ENCODE measurements at places on chromosomes 7 and 10. TPM values are rescaled to one million over a fixed set of nuclear protein-coding genes. Genes with fewer than 3 reads are reported as not detected.

FAM25A gene
- not detected for total RNA-seq

TRIM56 gene
- 24.4 TPM for total RNA-seq

BUB3 gene
- 81.7 TPM for total RNA-seq

LIPM gene
- total RNA-seq, result not detected

DGKI gene
- total RNA-seq, result 6.3 TPM

DNA sequence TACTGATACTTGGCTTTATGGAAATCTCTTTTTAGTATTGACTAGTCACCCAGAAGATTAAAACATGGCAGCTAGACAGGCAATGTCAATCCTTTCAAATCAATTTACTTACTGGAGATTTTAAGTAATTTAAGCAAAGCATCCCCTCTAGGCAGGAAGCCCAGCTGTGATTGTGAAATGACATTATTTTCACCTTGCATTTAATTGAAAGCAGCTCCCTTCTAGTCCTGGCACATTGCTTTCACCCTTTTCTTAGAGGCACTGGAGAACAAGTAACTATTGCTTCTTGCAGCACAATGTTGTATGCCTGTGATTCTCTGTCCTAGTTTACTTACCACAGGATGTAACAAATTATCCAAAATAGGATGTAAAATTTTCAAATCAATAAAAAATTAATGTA is 13.3 kb downstream of the ST7 start:
- no peaks in the 10 kb centered on the region for H3K4me1 ChIP-seq
- H3K27me3 ChIP-seq, result no peaks in the 10 kb centered on the region
- no peak overlapping the region for H3K4me3 ChIP-seq

DNA sequence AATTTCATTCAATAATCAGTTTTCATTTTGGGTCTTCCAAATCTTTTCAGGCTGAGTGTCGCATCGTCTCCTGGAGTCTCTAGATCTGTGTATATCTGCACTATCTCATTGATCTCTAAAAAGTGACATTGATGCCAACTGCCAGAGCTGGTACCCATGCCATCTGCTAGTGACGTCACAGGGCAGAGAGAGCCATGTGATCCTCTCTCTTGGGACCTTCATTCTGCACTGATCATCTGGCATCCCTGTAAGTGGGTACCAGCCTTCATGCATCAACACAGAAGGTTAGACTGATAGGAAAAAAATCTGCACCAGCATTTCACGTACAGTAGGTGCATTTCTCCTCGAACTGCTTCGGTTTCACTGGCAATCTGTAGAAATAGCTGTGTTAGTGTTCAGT is at the start of gene NEUROD6:
NEUROD6 (minus strand) TSS at position 124 of the 400 bp plus-strand sequence. CDS start 1,458 bp downstream, outside the sequence.
- no peaks in the 10 kb centered on the region for H3K4me1 ChIP-seq
- H3K4me3 ChIP-seq, result no peak within 1 kb of the TSS
- H3K36me3 ChIP-seq, result no peaks in the 10 kb centered on the region
- no peak within 1 kb of the TSS for H3K27ac ChIP-seq
- peaks cover 25% of the 10 kb centered on the region for H3K27me3 ChIP-seq

GRCh38 chr10:96830511-96831199 is 1.4 kb upstream of the LCOR start:
- H3K4me1 ChIP-seq, result peaks cover 13% of the 10 kb centered on the region
- no peaks in the 10 kb centered on the region for H3K36me3 ChIP-seq
- H3K4me3 ChIP-seq, result no peak overlapping the region
- peak; percentile 39 for DNase-seq
- no peak overlapping the region for H3K27ac ChIP-seq

DNA sequence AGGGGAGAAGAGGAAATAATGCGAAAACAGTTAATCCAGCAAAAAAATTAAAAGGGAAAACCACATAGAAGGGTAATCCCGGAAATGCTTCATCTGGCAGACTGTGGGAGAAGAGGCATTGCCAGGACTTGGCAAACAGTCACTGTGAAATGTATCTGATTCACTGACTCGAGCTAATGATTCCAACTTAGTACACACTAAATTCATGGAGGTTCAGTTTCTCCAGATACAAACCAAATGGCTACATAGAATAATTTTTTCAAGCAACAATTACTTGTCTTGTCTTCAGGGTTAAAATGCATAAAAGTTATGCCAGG is 36.4 kb downstream of the GDI2 start:
- H3K27me3 ChIP-seq, result no peaks in the 10 kb centered on the region
- peak; percentile 78 for DNase-seq
- H3K36me3 ChIP-seq, result peaks cover 15% of the 10 kb centered on the region
- no peak overlapping the region for H3K4me3 ChIP-seq

GRCh38 chr7:73967832-73968290 is 60.1 kb upstream of the ELN start:
- H3K27me3 ChIP-seq, result peaks cover 2% of the 10 kb centered on the region
- no peaks in the 10 kb centered on the region for H3K4me1 ChIP-seq
- DNase-seq, result no peak

GRCh38 chr7:105261689-105262088 is 127.0 kb downstream of the SRPK2 start:
- DNase-seq, result no peak
- no peaks in the 10 kb centered on the region for H3K36me3 ChIP-seq
- H3K27me3 ChIP-seq, result no peaks in the 10 kb centered on the region
- H3K27ac ChIP-seq, result no peak overlapping the region
- H3K4me1 ChIP-seq, result peaks cover 6% of the 10 kb centered on the region

- H3K36me3 ChIP-seq, result no peaks in the 10 kb centered on the region
- no peak for DNase-seq
- no peaks in the 10 kb centered on the region for H3K27me3 ChIP-seq
Measured at GRCh38 chr7:16929146-16929762, 47.5 kb upstream of the AGR3 start.

DNA sequence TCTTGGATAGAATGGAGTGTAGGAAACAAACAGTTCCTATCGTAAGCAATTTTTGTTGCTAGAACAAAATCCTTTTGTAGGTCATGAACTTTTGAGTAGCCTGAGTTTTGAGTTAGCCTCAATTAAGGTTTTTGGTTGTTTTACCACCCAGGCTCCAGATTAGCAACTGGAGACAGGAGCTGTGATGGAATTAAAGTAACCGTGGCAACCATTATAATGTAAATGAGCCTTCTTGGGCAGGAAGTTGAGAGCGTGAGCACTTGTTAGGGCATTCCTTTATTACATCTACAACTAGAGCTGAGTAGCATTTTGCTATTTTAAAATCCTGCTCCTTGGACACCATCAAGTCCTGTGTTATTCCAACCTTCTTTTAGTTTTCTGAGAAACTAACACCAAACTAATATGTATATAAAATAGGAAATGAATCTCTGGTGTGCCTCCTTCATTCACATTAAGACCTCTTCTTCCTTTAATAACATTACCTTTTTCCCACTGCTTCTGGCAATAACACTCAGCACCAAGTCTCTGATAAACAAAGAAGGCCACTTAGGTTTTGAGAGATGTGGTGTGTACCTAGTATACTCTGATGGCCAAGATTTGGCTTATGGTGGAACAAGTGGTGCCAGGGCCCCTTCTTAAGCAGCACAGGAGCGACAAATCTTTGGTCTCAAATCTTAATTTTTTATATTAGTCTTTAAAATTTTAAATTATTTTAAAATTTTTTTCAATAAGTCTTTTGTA is 34.0 kb downstream of the AHCYL2 start:
- no peaks in the 10 kb centered on the region for H3K27me3 ChIP-seq
- H3K4me1 ChIP-seq, result no peaks in the 10 kb centered on the region
- no peak overlapping the region for H3K4me3 ChIP-seq

DNA sequence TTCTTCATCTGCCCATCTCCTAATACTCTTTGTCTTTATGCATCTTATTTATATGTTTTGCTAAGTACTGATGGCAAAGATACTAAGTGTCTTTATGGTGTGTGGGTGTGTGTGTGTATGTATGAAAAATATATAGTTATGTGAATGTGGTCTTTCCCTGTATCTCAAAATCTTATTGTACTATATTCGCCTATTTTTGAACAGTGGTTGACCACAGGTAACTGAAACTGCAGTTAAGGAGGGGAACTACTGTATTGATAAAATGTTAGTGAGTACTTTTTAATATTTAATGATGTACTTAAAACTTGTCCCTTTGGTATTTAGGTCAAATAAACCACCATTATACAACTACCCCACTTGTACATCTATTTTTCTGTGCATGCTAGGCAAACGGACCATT is 85.9 kb downstream of the ADD3 start:
- no peaks in the 10 kb centered on the region for H3K36me3 ChIP-seq
- H3K4me3 ChIP-seq, result no peak overlapping the region
- H3K27ac ChIP-seq, result no peak overlapping the region
- DNase-seq, result no peak
- H3K4me1 ChIP-seq, result peaks cover 5% of the 10 kb centered on the region
- H3K27me3 ChIP-seq, result no peaks in the 10 kb centered on the region

DNA sequence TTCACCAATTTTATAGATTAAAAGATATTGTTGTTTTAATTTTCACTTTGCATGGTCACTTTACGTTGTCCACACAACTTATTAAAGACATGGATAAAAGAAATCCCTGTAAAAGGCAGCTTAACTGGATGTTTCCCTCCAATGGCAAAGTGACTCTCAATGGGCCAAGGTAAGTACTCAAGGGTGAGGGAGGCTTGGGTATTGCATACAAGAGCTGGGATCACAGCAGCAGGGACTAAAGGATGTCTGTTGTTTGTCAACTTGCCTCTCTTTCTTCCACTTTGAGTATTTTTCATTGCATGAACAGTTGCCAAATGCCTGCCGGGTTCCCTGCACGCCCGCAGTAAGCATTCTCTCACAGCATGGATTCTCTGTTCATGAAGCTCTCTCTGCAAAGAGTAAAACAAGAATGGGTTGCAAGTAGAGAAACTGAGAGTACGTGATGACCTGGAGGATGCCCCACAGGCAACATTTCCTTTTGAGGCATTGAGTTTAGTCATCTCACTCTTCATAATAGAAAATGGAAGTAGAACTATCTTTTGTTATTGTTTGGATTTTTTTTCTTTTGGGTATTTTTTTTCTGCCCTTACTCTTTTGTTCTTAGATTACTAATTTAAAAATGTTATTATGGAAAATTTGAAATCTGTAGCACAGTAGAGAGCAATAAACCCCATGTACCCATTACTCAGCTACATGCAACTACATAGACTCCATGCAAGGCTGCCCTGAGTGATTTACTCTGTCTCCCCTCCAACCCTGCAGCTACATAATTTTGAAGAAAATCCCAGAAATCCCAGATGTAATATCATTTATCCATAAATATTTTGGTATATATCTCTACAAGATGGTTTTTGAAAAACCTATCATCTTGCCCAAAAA is 26.3 kb downstream of the GPR141 start:
- H3K27me3 ChIP-seq, result no peaks in the 10 kb centered on the region
- no peaks in the 10 kb centered on the region for H3K36me3 ChIP-seq
- no peak overlapping the region for H3K27ac ChIP-seq
- no peaks in the 10 kb centered on the region for H3K4me1 ChIP-seq

- H3K36me3 ChIP-seq, result no peaks in the 10 kb centered on the region
- H3K4me1 ChIP-seq, result no peaks in the 10 kb centered on the region
Measured at GRCh38 chr7:20858951-20859350, 72.3 kb upstream of the SP8 start.

DNA sequence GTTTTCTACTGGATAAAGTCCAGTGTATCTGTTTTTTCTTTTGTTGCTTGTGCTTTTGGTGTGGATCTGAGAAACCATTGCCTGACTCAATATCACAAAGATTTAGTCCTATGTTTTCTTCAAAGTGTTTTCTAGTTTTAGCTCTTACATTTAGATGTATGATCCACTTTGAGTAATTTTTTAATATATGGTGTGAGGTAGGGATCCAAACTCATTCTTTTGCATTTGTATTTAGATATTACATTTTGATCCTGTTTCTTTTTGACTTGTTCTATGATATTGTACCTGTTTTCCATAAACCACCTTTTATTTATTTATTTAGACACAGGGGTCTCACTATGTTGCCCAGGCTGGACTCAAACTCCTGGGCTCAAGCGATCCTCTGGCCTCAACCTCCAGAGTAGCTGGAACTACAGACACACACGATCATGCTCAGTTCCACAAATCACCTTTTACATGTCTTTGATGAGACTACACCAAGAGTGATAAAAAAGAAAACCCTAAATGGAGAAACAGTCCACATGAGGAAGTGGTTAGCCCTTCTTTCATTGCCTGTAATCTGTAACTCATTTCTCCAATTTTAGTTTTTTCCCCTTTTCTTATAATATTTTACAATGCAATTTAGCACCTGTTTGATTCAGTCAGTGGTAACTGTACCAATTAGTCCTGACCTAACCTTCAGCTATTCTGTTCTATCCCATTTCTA is 86.0 kb downstream of the SLC37A3 start:
- no peaks in the 10 kb centered on the region for H3K36me3 ChIP-seq
- no peak overlapping the region for H3K4me3 ChIP-seq
- DNase-seq, result no peak
- H3K4me1 ChIP-seq, result peaks cover 13% of the 10 kb centered on the region
- H3K27me3 ChIP-seq, result peaks cover 8% of the 10 kb centered on the region

Measured in astrocyte (in vitro differentiated cells and primary cell).